GM06990 (cell line): ENCODE measurements at places on chromosomes 5 and 9.

DNA sequence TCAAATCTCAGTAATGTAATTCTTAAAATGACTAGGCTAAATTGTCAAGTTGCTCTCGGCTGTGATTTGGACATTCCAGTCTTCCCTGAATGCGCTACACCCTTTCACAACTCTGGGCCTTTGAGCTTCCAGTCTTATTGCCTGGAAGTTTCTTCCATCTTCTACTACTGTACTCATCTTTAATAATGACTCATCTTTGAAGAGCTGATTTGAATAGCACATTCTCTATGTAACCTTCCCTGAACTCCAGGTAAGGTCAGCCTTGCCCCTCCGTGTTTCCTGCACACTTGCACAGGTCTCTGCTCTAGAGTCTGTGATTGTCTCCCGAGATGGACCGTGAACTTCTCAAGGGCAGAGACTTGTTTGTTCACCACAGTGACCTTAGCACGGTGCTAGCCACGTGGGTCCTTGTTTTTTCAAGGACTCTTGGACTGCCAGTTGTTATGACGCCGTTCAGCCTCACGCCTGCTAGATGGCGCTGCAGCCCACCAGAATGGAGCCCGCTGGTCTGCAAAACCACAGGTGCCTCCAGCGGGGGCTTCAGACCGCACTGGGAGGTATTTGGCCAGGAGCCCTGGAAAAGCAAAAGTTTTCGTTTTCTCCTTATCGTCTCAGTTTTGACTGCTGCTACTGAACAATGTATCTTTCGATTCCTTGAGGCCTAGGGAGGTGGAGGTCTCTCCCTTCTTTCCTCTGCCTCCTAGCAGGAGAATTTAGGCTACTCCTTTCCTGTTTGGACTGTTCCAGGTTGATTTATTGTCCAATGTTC lies 44.4 kb downstream of the SEC61B start:
- DNase-seq = peak; percentile 75

DNA sequence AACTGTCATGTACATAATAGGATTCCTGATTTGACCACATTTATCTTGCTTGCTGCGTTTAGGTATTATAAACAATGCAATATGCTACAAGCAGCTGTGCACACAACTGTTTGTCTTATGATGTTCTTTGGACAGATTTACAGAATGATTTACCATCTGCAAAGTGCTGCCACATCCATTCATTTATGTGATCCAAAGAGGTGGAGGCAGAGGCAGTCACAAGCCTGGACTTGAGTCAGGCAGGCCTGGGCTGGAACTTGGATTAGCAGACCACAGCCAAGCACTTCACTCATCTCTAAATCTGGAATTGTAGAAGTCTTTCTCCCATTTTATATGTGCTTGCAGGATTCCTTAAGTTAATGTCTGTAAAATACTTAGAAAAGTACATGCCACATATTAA lies 149.0 kb downstream of the INSYN2B start:
- DNase-seq = no peak

GRCh38 chr9:125183054-125183453 lies 6.5 kb downstream of the PPP6C start:
- no peak for DNase-seq

- DNase-seq = no peak
Observed at GRCh38 chr5:142287096-142287972, 37.5 kb downstream of the SPRY4 start.

GRCh38 chr5:145681216-145681615 lies 153.9 kb downstream of the PRELID2 start:
- DNase-seq = no peak

GRCh38 chr5:119966028-119966427 lies 336.7 kb downstream of the FAM170A start:
- DNase-seq = no peak

- no peak for DNase-seq
Observed at GRCh38 chr5:122169350-122170103, 40.2 kb downstream of the ZNF474 start.

DNA sequence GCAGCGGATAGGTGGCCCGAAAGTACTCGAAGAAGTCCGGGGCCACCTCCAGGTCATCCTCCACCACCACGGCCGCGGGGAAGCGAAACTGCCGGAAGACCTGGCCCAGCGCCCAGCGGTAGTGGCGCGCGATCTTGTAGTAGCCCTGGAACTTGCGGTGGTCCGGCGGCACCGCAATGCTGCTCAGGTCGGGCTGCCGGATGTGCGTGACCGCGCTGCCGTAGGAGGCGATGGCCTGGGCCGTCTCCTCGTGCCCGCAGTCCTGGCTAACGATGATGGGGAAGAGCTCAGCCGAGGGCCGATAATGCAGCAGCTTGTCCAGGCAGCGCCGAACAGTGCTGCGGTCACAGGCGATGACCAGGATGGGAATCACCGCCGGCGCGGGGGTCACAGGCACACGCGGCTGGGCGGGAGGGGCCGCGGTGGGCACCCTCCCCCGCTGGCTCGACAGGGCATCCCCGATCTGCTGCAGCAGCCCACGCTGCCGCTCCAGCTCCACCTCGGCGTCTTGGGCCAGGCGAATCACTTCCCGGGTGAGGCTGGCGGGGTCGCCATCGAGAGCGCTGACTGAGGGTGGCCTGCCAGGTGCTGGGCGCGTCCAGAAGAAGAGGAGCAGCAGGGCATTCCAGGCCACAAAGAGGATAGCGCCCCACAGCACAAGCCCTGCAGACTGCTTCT lies 10.2 kb downstream of the MGAT1 start:
- no peak for DNase-seq

DNA sequence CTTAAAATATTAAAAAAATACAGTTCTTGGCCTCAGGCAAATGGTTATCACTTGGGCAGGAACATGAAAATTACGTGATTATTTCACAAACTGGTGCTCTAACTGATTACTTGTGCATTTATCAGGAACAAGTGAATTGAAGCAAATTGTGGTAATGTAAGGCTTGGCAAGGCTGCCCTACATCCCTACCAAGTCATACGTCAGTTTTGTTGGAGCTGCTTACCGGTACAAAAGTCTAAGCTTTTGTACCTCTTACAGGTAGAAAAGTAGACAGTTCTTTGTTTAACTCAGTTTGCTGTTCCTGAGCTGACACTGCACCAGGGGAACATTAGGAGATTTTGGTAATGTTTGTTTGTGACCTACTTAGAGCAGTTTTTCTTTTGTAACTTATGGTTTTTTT lies 2.2 kb downstream of the G3BP1 start:
- no peak for DNase-seq
